ENCODE measurements at places on chromosomes 6 and 20.

GRCh38 chr6:143248359-143248758, 187.7 kb downstream of the AIG1 start:
- DNase-seq, result no peak

GRCh38 chr6:15911753-15912504, 217.0 kb upstream of the MYLIP start:
- peak; percentile 31 for DNase-seq

DNA sequence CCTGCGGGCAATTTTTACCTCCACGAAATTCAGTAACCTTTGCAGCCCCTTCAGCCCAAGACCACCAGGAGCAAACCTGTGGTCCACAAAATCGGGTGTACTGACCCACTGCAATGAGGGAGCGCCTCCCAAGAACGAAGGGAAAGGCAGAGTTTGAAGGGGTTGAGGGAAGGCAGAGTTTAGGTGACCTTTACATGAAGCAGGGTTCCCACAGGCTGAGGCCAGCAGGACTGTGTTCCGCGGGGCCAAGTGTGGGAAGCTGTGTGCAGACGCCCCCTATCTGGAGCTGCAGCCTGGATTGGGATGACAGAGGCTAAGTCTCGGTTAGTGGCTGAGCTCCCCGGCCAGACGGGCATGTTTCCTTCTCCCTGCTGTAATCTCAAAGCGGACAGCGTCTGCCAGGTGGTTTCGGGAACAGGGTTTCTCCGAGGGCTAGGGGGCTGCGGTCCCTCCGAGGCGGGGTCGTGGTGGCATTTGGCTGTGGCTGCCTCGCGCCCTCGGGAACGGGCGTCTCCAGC, 826 bp upstream of the PYGB start:
- peak; percentile 75 for DNase-seq

GRCh38 chr6:136127873-136128272, 122.2 kb downstream of the MTFR2 start:
- DNase-seq, result no peak

DNA sequence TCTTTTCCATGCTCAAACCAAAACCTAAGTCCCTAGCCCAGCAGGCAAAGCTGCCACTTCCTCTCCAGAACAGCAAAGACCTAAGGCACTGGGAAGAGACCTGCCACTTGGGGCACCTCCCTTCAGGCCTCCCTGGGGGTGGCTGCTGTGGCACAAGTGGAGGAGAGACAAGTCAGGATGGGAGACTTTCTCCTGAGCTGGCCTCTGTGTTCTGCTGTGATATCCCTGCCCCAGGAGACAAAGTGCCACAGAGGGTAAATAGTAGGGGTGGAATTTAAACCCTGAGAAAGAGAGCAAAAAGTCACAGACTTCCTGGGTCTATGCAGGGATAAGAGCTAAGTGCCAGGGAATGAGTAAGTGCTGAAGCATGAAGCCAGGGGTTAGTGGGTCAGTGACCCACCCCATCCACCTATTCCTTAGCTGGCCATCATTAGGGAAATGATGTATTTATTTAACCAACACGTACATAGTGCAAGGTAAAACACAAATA, 84.2 kb downstream of the MRPL14 start:
- DNase-seq, result peak; percentile 65
